Stimulated activated CD4-positive, alpha-beta T cell treated with anti-CD3 and anti-CD28 coated beads, Interleukin-1b, Interleukin-23, amount 100 ng/mL, for 4 hours (primary cell): ENCODE measurements at places on chromosomes 4 and X.

- DNase-seq: no peak
These were observed 5.8 kb downstream of the SSR4 start for GRCh38 chrX:153800177-153800722.

- no peak for DNase-seq
These were observed 201.6 kb downstream of the ADGRL3 start for GRCh38 chr4:61401771-61402170.

DNA sequence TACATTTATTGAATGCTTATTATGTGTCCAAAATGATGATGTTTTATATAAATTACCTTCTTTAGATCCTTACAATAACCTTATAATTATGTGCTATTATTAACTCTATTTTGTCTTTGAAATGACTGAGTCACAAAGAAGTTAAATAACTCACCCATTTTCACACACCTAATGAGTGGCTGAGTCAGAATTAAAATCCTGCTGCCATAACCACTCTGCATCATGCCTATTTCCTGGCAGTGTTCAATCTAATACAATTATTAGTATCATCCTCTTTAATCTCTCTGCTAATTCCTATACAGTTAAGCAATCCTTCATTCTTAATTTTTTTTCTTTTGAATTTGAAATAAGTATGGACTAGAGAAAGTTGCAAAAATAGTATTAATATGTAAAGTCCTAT is 342.9 kb downstream of the CFAP299 start:
- DNase-seq: no peak

GRCh38 chr4:122876456-122876855 is 45.9 kb downstream of the NUDT6 start:
- no peak for DNase-seq

DNA sequence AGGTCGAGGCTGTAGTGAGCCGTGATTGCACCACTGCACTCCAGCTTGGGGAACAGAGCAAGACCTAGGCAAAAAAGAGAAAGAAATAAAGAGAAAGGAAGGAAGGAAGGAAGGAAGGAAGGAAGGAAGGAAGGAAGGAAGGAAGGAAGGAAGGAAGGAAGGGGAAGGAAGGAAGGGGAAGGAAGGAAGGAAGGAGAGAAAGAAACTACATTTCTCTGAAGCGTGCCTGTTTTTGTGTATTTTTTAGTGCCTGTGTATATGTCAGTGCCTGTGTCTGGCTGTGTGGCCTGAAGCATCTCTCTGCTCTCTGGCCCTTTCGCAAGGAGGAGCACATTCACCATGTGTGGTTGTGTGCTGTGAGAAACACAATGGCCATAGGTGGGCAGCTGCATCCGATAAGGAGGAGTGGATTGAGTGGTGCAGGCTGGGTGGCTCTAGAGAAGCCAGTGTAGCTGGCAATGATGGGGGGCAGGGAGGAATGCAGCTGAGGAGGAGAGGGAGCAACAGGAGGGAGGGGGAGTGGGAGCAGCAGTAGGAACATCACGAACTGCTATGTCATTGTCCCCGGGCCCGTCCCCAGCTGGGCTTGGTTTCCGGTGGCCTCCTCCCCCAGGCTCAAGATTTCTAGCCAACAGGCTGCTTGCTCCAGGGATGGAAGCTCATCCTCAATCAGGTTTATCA is 11.4 kb downstream of the SYN1 start:
- DNase-seq: no peak

DNA sequence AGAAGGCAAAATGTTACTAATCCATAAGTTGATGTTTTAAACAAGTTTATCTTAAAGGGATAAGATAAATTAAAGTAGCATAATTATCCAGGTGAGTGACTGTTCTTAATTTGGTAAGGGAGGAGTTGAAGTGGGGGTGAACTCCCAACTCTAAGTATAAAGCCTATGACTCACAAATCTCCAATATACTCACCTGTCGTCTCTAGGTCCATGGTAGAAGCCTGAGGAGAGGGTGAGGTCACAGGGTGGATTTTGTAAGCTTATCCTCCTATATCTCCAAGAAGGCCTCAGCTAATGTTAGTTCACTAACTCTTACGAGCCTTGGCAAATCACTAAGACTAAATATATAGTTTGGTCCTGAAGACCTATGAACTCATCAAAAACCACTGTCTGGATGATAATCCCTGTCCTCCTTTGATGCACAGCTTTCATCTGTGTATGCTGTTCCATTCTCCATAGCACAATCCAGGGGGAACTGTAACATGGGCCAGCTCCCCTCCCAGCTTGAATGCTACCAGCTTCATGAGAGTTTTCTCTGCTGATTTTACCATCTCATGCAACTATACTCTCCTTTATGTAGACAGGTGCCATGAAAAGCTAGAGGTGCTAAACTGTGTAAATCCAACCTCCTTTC is 158.7 kb downstream of the BTC start:
- DNase-seq: no peak

- DNase-seq: no peak
These were observed 18.8 kb upstream of the NWD2 start for GRCh38 chr4:37225778-37226177.

DNA sequence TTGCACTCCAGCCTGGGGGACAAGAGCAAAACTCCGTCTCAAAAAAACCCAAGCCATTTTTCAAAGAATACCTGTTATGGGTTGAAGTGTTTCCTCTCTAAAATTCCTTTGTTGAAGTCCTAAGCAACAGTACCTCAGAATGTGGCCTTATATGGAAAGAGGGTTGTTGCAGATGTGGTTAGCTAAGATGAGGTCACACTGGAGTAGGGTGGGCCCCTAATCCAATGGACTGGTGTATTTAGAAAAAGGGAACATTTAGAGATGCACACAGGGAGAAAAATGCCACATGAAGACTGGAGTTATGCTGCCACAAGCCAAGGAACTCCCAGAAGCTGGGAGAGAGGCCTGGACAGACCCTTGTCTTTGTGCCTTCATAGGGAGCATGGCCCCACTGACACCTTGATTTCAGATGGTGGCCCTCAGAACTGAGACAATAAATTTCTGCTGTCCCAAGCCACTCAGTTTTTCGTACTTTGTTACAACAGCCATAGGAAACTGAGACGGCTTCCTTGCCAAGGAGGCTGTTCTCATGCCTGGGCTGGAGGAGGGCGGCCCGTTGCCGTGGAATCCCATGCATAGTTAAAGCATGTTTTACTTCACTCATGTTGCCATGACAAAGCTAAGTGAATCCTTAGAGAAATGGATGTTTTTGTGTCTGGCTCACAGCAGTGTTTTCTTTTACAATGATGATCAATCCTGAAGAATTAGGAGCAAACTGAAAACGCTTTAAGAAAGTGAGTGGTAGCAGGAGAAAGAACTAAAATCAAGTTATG is 16.5 kb downstream of the TRAPPC2 start:
- no peak for DNase-seq

DNA sequence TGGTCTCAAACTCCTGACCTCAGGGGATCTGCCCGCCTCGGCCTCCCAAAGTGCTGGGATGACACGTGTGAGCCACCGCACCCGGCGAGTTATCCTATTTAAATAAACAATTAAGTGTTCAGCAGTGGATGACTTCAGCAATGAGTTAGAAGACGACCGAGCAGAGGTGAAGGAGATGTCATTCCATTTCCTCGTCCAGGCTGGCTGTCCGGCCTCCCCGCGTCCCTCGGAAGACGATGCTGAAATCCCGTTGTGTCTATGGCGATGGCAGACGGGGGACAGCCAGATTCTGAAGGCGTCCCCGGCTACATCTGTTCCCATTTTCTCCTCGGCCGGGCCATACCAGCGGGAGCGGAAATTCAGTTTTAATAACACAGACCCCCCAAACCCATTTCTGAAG is 209.8 kb downstream of the CRLF2 start:
- DNase-seq: no peak

GRCh38 chr4:42490015-42490414 is 92.7 kb downstream of the SHISA3 start:
- no peak for DNase-seq

GRCh38 chr4:14396183-14396582 is 606.1 kb upstream of the CPEB2 start:
- no peak for DNase-seq

- DNase-seq: no peak
These were observed 48.6 kb upstream of the IGFBP7 start for GRCh38 chr4:57158762-57159161.

DNA sequence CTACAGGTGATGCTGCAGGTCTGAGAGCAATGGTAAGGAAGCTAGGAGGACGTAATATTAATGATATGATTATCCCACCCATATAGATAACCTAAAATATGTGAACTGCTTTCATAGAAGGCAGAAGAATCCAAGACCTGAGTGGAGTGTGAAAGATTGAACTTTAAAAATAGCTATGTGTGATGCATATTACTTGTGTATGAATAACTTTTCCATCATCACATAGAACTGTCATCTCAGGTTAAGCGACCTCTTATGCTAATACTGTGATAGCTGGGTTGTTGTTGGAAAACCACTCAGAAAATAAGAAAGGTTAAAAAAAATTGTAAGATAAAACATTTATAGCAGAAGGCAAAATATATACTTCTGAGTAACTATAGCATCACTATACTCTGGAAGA is 90.3 kb downstream of the SLC4A4 start:
- DNase-seq: no peak

- no peak for DNase-seq
These were observed 153.7 kb upstream of the FGF16 start for GRCh38 chrX:77293331-77293995.

GRCh38 chr4:157389741-157390140 is 169.2 kb downstream of the GRIA2 start:
- no peak for DNase-seq

DNA sequence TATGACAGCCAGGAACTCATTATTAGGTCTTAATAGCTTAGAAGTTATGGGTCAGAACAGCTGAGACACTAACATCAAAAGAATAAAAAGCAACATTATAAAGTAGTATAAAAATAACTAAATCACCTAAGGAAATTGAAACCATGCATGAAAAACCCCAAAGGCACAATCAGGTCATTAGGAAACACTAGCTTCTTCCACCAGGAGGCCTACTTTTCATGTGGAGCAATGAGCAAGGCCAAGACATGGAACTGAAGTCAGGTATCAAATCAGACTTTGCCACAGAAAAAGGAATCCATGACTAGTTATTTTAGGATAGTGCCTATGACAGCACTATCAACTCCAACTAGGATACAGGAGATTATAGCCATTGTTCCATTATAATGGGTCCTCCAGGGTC is 7.9 kb downstream of the HUWE1 start:
- DNase-seq: no peak

DNA sequence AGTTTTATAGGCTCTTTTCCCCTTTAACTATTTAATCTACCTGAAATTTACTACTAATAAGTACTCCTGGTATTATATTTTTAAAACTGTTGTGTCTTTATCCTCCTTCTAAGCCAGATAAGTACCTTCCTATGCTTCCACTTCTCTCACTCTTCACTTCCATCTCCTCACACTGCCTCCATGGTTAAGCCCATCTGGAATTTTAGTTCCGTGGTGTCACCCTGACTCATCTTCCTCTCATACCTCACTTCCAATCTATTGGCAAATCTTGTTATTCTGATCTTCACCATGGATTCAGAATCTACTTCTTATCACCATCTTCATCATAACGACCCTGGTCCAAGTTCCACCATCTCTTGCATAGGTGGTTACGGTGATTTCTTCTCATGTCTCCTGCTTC is 32.7 kb upstream of the DAPP1 start:
- DNase-seq: no peak

DNA sequence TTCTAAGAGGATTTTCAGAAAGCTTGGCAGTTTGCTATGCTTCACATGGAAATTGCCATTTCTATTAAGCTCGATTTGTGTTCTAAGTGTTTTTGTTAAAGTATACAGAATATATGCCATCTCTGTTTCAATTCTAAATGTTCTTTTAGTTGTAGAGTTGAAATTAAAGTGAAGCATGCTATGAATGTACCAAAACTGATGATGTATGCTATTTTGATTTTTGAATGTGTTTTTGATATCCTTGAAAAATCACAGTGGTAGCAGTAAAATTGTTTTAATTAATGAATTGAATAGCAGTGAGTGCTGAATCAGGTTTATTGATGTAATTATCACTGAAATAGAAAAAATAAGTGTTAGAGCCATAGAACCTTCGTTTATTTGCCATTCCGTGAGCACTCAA is 110.9 kb downstream of the TENM3 start:
- DNase-seq: no peak

DNA sequence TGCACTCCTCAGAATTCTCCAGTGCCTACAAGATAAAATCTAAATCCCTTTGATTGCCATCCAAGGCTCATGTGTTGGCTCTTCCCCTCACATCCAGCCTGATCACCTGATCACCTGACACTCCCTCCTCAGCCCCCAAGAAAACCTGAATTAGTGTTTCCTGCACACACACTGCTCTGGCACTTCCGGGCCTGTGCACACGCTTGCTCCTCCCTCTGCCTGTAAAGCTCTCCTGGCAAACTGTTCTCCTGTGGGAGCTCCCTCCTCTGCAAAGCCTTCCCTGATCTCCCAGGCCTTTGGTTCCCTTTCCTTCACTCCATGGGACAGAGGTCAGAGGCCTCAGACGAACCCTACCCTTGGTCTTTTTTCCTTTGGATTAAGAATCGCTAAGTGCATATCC is 19.9 kb downstream of the PHKA2 start:
- no peak for DNase-seq

DNA sequence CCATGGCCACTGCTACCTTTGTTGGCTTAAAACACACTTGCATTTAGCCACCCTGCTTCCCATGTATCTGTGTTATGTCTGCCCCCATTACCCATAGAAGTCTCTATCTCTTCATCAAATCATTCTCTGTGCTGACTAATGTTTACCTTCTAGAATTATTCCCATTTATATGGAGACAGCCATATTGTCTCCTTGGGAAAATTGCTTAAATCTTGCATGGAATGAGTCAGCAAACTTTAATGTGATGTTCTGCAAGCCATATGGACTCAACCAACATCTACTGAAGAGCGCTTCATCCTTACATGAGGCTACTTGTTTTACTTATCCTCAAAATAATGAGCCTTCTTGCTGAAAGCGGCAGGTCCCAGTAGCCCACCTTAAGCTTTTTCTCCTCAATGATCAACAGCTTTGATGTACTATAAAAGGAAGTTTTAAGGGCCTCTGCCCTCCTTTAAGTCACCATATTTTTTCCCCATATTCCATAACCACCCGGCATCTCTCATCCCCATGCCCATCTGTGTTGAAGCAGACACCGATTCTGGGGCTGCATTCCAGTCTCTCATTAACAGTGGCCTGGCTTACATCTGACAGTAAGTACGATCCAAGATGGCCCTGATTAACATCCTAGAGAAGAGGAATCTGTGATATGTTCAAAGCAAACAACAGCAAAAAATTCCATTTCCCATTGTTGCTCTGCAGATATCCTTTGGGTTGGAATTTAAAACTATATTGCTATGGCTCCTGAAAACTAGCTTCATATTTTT is 130.4 kb downstream of the ARHGAP6 start:
- no peak for DNase-seq

DNA sequence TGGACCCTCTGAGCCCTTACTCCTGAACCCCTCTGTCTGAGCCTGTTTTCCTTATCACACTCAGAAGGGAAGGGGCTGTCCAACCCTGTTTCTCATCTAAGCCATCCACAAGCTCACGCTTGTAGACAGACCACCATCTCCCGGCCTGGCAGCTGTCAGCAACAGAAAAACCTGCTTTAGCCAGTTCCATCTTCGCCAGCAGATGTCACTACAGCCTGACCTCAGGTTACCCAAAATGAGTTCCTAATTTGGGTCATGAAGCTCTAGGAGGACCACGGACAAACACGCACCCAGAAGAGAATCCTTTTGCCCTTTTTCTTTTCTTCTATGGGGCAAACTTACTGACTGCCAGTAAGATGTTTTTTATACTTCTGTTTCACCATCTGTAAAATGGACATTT is 445.4 kb downstream of the BCOR start:
- DNase-seq: peak; percentile 1
